ENCODE measurements at places on chromosomes 6 and 20. TPM values are rescaled to one million over a fixed set of nuclear protein-coding genes. Genes with fewer than 3 reads are reported as not detected.

DNA sequence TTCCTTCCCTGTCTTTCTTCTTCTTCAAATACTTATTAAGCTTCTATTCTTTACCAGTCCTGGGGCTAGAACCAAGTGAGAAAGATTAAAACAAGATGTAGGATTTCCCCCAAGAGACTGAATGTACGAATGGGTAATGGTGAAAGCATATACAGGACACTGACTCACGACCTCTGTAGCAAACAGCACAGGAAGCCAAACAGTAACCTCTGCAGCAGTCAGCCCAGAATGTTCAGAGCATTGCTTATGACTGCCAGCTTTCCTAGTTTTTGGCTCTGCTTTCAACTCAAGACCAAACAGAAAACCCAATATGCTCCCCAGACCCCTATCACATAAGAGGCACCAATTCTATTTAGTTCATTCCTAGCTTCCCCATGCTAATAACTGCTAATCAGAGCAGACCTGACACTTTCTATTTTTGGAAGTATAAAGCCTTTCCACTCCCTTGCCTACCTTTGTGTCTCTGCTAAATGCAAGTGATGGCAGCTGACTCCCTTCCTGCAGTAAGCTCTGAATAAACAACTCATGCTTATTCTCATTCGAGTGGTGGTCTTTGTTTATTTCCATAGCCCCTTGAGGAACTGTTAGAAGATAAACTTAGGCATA, 690.6 kb downstream of the EPM2A start:
- no peak for DNase-seq

DNA sequence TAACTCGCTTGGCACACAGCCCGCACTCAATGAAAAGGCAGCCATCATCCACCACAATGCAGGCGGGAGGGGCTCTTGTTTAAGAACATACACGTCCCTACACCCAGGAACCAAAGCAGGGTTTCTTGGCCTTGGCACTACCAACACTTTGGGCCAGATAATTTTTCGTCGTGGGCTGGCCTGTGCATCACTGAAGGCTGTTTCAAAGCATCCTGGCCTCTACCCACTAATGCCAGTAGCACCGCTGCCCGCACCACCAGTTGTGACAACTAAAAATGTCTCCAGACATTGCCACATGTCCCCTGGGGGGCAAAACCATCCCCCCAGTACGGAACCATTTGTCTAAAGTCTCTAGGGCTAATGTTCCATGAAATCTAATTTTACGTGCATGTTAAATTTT, 13.0 kb downstream of the UQCC2 start:
- DNase-seq, result no peak

DNA sequence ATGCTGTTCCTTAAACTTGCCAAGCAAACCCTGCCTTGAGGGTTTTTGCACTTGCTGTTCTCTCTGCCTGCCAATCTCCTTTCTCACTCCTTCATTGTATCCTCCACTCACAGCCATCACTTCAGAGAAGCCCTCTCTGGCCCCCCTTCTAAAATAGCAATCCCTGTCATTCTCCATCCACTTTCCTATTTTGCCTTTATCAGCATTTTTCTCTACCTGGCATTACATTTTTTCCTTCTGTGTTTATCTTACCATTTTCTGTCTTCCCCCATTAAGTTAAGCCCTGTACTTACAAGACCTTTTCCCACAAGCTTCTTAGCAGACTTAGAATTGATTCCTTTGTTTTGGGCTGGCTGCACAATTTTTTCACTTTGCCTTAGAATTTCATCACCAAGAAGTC, 26.6 kb upstream of the TNFRSF21 start:
- no peak for DNase-seq

DNA sequence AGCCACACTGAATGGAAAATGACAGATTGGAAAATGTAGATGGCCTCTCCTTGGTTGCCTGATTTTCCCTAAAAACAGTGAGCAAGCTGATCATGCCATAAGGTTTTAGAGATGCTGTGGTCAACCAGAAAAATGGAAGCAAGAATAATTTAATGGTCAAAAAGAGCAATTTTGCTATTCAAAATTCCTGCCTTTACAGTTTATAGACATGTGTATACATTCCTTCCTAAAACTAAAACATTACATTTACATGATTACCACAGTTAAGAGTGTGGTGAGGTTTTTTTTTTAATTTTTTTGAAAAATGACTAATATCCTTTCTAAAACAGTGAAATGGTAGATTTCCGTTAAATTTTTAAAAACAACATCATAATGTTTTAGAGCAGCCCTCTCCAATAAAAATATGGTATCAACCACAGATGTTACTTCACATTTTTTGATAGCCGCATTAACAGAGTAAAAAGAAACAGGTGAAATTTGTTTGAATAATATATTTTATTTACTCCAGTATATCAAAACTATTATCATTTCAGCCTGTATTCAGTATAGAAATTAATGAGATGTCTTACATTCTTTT, 407.0 kb upstream of the SOX4 start:
- DNase-seq, result no peak

C6orf120 gene
- total RNA-seq, result 41.0 TPM

KIAA0408 gene
- 0.87 TPM for total RNA-seq

LIN28B gene
- total RNA-seq, result 0.06 TPM

CD24 gene
- total RNA-seq, result 6.4 TPM

All from glomerular endothelial cell (primary cell).